CD4-positive, alpha-beta T cell (primary cell): ENCODE measurements at places on chromosomes 7 and 10. TPM values are rescaled to one million over a fixed set of nuclear protein-coding genes. Genes with fewer than 3 reads are reported as not detected.

DNA sequence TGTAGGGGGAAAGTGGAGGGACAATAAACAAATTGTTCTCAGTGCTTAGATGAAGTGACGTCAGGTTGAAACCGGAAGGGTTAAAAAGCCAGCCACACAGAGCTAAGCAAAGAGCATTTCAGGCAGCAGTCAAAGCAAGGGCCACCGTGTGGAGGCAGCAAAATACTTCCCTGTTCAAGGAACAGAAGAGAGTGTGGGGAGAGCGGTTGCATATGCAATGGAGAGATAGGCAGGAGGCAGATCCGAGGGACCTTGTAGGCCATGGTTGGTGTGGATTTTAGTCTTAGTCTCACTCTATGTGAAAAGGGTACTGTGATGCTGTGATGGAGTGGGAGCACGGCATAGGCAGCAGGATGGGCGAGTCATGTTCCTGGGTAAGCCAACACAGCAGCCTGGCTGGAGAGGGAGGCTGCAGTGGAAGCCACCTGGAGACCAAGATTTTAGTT is 3.8 kb upstream of the STN1 start:
- DNase-seq, result no peak

GRCh38 chr7:93238748-93239147 is 6.6 kb downstream of the VPS50 start:
- no peak for DNase-seq

DNA sequence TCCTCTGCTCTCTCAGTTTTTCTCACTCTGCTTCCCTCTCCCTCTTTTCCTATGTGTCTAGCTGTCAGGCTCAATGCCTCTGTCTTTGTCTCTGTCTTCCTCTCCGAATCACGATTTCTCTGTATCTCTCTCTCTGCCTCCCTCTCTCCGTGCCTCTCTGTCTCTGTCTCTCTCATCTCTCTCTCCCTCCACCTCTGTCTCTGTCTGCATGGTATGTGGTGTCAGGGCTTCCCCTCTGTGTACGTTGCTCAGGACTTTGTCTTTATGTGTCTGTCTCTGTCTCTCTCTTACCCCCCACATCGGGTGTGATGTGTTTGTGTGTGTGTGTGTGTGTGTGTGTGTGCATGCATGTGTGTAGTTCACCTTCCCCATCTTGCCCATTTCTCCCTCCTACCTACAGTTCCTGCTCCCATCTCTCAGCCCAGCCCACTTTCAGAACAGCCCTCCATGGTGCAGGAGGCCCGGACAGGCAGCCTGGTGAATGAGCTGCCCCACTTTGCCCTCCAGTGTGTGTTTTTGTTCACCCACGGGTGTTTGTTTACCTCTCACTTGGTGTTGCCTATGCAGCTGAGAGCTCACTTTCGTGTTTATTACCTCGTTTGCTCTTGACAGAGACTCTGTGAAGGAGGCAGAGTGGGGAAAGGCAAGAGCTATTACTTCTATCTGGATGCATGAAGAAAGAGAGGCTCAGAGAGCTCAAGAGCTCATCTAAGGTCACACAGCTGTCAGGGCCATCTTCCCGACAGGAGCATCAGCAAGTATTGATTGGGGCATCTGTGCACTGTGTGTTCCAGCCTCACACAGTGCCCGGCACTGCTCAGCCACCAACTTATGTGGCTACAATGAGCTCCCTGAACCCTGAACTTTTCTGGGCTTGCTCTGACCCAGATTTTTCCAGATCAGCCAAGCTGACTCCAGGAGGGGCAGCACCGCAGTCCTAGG is 163.5 kb upstream of the ZMIZ1 start:
- no peak for DNase-seq

CFAP70 gene
- total RNA-seq, result 2.6 TPM

DNA sequence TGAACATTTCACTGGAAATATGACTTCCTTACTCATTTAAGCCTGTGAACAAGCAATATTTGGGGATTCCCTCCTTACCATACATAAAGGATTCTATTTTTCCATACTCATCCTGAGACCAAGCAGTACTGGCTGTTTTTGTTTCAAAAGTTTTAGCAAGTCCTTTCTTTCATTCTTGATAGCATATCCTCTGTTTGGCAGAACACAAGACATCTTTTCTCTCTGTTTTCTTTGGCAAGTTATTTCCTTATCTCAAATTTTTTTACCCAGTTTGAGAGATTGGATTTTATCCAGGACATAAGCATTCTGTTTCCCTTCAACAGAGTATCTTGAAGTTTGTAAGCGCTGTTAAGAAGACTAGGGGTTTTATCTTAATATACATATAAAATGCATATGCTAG is 3.0 kb upstream of the WASL start:
- no peak for DNase-seq

DNA sequence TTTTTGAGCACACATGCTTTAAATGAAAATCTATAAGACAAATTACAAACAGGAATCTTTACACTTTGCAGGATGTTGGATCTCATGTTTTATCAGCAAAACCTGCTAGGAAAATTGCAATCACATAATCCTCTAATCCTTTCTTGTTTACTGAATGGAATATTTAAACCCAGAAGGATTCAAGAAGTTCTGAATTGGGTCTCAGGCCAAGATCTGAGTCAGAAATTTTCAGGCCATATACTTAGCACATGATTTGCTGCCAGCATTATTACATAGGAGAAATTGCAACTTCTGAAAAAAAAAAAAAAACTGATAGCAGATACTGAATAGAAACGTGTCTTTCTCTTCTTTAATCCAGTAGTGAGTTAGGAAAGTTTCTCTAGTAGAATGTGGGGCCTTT is 1005.3 kb upstream of the POT1 start:
- DNase-seq, result no peak

GNG11 gene
- not detected for total RNA-seq

SYT15 gene
- 0.77 TPM for total RNA-seq

DNA sequence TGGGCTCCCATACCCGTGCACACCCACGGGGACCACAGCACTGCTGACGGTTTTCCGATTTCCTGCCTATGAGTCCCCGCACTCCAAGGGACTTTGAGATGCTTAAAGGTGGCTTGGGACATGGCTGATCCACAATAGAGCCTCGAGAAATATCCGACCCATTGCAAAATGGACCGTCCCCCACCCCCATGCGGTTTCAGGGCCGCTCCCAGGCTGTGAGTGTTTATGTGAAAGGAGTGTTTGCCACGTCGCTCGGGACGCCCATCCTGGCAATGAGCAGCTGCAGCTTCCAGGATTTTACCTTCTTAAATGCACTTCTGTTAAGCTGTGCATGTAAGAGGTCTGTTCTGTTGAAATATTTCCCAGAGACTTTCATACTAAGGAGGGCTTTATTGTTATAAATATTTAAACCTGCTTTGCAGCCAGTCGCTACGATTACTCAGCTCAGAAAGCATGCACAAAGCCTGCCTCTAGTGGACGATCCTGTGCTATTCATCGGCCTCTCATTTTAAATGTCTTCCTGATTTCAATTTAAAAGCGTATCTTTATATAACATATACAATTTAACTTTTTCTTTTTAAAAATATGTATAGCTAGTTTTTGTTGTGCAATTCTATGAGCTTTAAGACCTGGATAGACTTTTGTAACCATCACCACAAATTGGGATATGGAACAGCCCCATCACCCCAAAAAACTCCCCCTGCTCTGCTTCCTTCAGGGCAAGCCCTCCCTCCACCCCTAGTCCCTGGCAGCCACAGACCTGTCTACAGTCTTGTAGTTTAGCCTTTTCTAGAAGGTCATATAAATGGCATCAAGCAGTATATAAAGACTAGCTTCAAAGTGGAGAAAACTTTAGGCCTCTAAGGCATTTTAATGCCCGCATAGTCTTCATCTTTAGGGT is 418.3 kb downstream of the PAXIP1 start:
- no peak for DNase-seq

SYNPO2L gene
- total RNA-seq, result not detected

MKI67 gene
- 0.92 TPM for total RNA-seq

MMP21 gene
- 0.16 TPM for total RNA-seq

STOX1 gene
- 0.25 TPM for total RNA-seq

- no peak for DNase-seq
These were observed 49.4 kb downstream of the TRIL start for GRCh38 chr7:28908775-28909174.

DNA sequence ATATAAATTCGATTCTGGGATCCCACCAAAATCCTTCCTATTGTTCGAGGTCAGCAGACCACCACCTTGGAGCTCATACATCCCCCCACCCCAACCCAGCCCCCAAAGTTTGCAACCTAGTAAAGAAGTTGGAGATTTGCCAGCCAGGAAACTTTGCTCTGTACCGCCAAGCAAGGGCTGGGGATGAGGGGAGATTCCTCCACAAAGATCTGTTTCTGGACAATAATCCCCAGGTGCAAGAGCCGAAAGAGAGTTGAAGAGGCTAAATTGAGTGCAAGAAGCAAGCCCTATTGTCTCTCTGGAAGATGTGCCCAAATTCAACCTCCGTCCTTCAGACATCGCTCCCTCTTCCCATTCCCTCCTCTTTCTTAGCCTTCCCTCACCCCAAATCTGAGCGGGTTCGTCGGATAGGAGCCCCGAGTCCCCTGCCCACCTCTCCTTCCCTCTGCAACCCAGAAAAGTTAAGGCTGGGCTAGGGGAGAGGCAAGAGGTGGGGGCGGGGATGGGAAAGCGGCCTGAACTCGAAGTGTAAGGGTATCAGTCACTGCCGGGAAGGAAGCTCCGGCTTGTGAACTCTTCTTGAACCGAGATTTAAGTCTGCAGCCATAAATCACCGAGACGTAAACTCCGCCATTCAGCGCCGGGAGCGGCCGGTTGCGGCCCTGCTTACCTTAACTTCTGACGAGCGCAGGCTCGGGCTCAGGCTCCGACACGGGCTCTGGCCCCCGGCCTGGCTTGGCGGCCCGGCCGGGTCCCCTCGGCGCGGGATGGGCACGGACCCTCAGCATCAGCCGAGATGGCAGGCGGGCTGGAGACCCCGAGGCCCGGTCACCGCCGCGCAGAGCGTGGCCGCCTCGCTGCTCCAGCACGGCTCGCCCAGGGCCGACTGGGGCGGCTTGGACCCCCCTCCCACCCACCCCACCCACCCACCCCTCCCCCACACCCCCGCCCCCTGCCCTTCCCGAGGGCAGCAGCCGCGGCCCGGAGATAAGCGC is 10.8 kb upstream of the HOXA2 start:
- no peak for DNase-seq

CALCR gene
- not detected for total RNA-seq

PVRIG gene
- total RNA-seq, result 33.2 TPM

DNA sequence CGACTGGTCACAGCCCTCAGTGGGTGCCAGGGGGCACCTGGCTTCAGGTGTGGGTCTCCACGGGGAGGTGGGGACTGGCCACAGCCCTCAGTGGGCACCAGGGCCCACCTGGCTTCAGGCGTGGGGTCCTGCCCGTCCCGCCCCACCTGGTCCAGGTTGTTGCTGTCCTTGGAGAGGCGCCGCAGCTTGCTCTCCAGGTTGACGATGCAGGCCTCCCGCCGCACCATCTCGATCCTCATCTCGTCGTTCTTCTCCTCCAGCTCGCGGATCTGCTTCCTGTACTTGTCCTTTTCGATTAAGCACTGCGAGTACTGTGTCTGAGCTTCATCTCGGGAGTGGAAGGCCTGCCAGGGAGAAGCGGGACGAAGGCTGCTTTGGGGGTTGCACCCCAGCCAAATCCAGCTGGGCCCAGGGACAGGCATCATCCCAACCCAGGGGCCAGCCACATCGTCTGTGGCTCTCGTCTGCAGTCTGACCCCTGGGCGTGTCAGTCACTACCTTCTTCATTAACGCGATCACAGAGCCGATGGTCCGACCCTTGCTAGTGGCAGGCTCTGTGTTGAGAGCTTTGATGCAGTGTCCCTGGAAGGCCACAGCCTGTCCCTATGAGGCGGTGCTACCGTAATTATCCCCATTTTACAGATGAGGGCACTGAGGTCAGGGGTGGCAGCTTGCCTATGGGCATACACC is 92.9 kb upstream of the GNA12 start:
- DNase-seq, result no peak

DNA sequence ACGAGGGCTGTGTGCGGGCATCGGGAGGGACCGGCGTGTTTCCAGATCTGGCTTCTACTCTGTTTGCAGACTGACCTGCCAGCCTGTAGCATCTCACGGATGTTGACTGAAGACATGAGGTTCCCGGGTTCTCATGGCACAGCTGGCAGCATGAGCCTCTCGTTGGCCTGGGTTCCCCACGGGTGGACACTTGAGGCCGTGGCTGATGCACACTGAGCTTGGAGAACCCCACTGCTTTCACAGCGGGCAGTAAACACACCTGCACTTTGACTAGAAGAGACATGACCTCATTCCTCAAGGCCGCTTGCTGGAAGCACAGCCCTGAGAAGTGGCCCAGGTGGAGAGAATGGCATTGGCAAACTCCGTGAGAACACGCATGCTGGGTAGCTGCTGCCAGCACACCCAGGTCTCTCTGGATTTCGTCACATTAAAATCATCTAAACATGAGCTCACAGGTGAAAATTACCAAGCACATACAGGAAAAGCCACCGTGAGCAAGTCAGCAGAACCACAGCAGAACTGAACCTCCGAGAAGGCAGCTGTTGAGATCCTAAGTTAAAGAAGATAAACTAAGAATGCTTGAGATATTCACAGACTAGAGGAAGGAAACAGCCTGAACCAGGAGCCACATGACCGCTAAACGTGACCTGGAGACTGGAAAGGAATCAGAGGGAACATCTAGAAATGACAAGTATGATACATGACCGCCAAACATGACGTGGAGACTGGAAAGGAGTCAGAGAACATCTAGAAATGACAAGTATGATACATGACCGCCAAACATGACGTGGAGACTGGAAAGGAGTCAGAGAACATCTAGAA is 32.5 kb downstream of the BNIP3 start:
- DNase-seq, result no peak

CLCN1 gene
- total RNA-seq, result not detected

GRCh38 chr7:156356551-156356950 is 284.0 kb upstream of the RNF32 start:
- no peak for DNase-seq

COL17A1 gene
- total RNA-seq, result not detected

DNA sequence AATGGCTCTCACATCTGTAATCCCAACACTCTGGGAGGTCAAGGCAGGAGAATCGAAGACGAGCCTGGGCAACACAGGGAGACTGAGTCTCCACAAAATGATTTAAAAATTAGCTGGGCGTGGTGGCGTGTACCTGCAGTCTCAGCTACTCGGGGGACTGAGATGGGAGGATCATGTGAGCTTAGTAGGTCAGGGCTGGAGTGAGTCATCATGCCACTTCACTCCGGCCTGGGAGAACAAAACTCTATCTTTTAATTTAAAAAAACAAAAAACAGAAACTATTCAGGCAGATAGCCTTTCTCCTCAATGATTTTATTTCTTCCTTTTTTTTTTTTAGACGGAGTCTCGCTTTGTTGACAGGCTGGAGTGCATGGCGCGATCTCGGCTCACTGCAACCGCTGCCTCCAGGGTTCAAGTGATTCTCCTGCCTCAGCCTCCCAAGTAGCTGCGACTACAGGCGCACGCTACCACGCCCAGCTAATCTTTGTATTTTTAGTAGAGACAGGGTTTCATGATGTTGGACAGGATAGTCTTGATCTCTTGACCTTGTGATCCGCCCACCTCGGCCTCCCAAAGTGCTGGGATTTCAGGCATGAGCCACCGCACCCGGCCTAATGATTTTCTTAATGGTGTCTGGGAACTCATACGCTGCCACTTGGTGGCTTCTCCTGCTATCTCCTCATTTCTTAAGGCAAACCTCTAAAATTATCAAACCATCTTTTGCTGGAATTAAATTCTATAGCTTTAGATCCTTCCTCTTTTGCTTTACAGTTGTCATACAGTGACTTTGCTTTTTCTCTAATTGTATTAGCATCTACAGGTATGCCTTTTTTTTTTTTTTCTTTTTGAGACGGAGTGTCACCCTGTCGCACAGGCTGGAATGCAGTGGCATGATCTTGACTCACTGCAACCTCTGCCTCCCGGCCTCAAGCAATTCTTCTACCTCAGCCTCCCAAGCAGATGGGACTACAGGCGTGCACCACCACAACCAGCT is 22.9 kb downstream of the SRPK2 start:
- DNase-seq, result no peak

GRCh38 chr7:55965100-55965470 is 700 bp downstream of the NIPSNAP2 start:
- DNase-seq, result no peak
